CD4-positive, alpha-beta T cell treated with Interleukin-6 for 4 hours (primary cell): ENCODE measurements at places on chromosomes 3 and 15.
A peak's percentile ranks its signal among the peaks of the same experiment; 100 is the strongest.

DNA sequence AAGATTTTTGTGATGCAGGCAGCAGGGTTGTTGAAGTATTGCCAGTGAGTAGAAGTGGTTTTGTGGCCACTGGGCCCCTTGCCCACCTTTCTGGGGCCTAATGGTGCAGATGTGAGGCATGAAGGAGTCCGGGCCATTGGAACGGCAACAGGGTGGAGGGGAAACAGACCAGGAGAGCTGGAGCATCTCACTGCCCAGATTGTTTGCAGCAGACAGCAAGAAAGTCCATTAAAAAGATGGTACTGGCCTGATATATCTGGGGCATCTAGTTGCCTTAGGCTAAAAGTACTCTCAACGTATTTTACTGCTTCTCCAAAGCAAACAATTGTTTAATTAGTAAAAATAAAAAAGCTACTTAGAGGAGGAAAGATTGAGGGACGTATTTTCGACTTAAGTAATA, 298.4 kb downstream of the SATB1 start:
- no peak for DNase-seq

DNA sequence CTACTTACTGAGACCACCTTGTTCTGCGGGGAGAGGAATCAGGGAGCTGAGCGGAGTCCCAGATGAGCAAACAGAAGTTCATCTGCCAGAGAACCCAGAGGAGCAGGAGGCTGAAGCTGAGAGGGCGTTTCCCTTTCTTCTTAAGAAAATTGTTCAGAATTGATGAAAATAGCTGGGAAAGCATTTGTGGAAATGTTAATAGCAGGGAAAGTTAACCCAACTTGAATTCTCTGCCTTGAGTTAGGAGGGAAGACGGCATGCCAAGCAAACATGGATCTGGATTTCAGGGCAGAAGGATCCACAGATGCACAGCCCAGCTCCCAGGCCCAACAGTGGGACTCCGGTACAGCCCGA, 23.2 kb downstream of the CRABP1 start:
- no peak for DNase-seq

DNA sequence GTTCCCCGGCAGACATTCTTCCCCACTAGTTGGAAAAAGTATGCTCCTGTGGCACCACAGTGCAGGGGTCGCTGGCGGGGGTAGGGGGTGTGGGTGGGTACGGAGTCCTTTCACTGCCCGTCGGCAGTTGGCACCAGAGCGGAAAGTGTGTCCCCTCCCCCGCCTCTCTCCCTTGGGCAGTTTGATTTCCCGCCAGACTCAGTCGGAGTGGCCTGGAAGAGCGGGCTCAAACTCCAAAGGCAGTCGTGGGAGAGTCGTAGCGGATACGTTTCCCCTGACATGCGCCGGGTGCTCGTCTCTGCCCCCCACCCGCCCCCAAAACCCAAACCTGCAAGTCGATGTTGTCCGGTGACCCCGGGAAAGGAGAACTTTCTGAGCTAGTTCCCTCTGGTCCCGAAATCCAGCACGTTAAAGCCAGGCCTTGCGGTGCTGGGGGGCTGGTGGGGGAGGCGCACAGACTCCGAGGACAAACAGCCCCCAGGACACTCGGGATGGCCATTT, 4.4 kb upstream of the FOXB1 start:
- no peak for DNase-seq

- no peak for DNase-seq
These were observed 74.0 kb upstream of the POLG start for GRCh38 chr15:89408372-89409183.

DNA sequence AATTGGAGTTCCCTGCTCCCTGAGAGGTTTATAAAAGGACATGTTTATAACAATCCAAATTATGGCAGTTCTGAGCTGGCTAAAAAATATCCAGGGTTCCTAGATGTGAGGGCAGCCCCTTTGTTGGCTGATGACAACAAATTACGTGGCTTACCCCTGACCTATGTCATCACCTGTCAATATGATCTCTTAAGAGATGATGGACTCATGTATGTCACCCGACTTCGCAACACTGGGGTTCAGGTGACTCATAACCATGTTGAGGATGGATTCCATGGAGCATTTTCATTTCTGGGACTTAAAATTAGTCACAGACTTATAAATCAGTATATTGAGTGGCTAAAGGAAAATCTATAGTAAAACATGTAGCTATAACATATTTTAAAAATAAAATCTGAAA, 13.9 kb downstream of the AADAC start:
- no peak for DNase-seq

- no peak for DNase-seq
These were observed 37.2 kb downstream of the SSUH2 start for GRCh38 chr3:8607234-8608040.

- DNase-seq: no peak
These were observed 5.2 kb upstream of the LCTL start for GRCh38 chr15:66570842-66571478.

DNA sequence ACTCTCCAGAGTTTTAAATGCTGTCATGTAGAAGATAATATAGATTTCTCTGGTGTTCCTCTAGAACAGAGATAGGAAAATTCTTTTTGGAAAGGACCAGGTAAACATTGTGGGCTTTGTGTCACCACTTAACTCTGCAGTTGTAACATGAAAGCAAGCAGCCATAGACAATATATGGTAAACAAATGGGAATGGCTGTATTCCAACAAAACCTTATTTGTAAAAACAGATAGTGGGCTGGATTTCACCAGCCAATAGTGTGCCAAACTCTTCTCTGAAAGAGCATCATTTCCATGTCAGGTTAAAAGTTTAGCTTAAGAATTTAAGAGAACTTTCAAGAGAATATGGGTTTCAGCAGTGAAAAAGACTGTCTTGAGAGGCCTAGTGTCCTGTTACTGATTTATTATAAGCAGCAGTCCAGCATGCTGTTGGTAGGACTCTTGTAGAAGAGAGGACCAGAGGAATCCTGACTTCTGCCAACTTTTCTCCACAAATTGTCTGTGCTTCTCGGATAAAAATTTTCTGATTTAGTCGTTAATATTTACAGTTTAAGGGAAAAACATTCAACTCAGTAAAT, 107.7 kb downstream of the TCF12 start:
- DNase-seq: no peak

GRCh38 chr15:22961762-22962161, 18.4 kb downstream of the CYFIP1 start:
- no peak for DNase-seq

GRCh38 chr3:183698756-183699155, 1.2 kb downstream of the YEATS2 start:
- peak; percentile 6 for DNase-seq

DNA sequence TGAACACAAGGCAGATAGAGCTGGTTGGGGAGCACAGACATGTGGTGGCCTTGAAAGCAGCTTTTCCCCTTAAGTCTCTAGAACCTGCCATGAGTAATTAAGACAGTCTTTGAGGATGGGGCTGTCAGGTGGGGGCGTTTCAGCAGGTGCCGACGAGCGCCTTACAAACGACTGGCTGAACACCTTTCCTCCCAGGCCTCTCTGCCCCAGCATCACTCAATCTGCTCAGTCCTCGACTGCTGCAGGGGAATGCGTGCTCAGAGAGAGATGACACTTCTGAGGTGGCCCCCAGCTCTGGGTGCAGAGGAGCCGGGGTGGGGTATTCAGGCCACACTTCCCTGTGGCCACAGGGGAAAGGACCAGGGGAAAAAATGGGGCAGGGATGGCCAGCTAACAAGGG, 8.1 kb upstream of the NCKIPSD start:
- no peak for DNase-seq

DNA sequence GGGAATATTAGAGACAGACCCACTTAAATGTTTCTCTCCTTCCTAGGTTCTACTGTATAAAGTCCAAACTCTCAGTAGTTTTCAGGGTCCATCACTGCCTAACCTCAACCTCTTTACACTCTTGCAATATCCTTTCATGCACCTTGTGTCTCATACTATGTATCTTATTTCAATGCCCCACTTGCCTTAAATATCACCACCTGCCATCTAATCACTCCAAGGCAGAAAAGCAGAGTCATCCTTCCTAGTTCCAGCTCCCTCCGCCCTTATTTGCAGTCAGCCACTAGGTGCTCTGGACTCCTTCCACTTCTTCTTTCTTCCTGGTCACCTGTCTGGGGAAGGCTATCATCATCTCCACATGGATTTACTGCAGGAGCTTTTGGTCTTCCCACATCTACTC, 322.0 kb downstream of the MFSD1 start:
- no peak for DNase-seq

GRCh38 chr15:86317384-86317740, 237.7 kb downstream of the AGBL1 start:
- no peak for DNase-seq

DNA sequence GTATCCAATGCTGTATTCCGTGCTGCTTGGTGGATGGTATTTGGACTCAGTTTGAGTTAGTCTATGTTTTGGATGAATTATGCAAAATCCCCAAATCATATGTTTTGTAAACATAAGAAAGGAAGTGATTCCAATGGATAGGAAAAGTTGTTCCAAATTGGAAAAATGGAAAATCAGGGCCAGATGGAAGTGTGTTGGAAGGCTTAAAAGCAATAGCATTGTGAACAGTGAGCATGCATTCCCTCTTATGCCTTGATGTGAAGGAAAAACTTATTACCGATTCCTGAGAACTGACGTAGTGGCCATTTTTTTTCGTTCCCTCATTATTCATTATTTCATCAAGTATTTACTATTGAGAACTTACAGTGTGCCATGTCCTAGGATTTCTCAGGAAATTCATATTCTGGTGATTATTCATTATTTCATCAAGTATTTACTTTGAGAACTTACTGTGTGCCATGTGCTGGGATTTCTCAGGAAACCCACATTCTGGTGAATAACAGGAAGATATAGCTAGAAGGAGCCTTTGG, 144.1 kb upstream of the TPRG1 start:
- DNase-seq: no peak

GRCh38 chr15:43774062-43774461, 2.7 kb downstream of the ELL3 start:
- DNase-seq: no peak

DNA sequence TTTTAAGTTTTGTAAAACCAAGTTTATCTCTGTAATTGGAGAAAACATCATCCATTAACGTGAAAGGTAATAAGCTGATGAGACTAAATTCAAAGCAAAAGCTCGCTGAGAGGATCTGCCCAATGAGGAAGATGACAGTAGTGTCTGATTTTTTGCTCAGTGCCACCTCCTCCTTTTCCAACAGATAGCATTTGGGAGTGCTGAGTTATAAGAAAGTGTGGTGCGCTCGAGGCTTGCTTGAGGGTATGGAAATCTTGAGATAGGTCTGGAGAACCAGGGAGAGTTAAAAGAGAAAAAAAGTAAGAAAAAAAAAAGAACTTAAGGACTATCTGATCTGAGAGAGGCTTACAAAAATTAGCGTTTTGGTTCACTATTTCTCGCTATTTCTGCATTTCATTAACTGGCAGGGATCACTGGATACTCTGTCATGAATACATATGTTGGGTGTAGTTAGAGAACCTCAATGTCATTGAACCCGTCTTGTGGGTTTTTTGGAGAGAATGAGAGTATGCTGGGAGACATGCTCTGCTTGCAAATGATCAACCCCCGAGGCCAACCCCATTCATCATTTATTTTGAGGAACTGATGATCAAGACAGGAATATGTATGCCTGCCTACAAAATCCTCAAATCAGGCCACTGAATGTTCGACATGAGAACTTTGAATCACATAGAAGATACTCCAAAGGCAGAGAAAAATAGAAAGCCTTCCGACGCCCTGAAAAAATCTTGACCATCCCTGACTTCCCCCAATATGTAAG, 973 bp upstream of the USP13 start:
- DNase-seq: no peak

DNA sequence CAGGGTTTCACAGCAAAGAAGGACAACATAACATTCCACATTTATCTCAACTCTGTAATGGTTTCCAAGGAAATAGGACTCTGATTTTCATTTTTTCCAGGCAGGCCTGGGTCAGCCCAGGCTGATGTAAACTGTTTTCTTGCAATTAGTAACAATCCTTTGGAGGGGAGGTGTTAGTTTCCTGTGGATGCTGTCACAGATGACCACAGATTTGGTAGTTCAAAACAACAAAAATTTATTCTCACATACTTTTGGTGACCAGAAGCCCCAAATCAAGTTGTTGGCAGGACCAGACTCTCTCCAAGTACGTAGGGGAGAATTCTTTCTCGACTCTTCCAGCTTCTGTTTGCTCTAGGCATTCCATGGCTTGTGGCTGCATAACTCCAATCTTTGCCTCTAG, 88.0 kb downstream of the EDEM1 start:
- no peak for DNase-seq

DNA sequence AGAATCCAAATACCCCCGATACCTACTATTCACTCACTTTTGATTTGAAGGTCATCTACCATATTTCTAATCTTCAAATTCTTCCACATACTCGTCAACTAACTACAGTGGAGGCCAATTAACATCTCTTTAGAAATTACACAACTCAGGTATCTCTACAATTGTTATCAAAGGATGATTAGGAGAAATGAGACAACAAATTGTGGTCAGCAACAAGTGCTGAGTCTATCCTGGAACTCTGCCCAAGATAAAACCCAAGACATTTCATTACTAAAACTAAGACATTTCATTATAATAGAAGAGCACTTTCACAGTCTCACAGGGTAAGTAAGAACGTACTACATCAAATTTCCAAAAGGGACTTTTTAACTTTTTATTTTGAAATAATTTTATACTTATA, 100.0 kb downstream of the TBC1D5 start:
- no peak for DNase-seq

DNA sequence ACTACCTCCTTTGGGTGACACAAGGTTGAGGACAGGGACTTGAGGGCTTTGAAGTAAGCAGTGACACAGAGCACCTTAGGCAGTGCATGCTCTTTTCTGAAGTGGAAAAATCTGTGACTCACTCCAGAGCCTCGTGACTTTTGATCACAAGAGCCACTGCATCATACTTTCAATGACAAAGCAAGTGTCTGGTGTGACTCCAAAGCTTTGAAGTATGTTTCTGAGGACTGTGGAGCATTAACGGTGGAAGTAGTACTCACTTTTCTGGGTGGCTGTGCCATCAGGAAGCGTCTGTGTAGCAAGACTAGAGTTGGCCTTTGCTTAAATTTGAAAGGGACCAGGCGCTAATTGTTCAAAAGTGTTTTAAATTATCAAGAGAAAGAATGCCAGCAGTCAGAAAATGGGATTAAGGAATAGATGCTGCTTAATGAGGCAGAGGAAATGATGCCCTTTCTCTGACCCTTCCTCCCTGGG, 210.7 kb upstream of the TRIM42 start:
- no peak for DNase-seq

GRCh38 chr15:40266828-40267304, 16.0 kb downstream of the ANKRD63 start:
- DNase-seq: no peak
